GM23248 (cell line): ENCODE measurements at places on chromosomes 11 and 22. TPM values are rescaled to one million over a fixed set of nuclear protein-coding genes. Genes with fewer than 3 reads are reported as not detected.

- no peak for DNase-seq
These were observed 43.9 kb upstream of the ASPHD2 start for GRCh38 chr22:26385164-26385563.

- DNase-seq: no peak
These were observed 632 bp downstream of the KRTAP5-2 start for GRCh38 chr11:1597331-1597993.

DNA sequence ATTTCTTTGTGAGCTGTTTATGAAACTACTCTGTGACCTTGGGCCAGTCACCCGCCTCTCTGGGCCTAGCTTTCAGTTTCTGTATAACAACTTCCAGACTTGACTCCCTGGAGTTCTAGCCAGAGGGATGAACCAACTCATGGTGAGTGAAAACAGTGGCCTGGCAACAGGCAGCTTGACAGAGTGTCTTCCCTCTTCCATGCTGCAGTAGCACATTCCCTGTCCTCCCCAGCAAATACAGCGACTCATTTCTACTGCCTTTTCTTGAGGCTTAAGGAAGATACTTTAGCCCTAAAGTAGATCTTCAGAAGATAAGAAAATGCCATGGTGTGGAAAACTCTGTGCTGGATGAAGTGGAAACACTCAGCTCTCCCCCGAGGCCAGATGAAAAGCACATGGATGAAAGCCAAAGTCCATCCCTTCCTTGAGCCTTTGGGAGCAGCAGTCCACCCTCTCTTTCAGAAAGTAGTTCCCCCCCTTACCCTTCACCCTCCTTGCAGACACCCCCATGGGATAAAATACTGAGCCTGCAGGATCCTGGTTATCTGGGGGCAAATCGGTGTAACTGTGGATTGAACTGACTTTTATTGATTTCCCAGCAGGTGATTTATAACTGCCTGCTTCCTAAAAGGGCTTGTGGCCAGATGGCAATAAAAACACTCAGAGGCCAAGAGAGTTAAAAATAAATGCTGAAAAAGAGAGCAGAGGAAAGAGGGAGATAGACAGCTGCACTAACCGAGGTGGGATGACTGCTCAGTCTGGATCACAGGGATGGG, 24.1 kb downstream of the IRAG1 start:
- peak; percentile 86 for DNase-seq

DNA sequence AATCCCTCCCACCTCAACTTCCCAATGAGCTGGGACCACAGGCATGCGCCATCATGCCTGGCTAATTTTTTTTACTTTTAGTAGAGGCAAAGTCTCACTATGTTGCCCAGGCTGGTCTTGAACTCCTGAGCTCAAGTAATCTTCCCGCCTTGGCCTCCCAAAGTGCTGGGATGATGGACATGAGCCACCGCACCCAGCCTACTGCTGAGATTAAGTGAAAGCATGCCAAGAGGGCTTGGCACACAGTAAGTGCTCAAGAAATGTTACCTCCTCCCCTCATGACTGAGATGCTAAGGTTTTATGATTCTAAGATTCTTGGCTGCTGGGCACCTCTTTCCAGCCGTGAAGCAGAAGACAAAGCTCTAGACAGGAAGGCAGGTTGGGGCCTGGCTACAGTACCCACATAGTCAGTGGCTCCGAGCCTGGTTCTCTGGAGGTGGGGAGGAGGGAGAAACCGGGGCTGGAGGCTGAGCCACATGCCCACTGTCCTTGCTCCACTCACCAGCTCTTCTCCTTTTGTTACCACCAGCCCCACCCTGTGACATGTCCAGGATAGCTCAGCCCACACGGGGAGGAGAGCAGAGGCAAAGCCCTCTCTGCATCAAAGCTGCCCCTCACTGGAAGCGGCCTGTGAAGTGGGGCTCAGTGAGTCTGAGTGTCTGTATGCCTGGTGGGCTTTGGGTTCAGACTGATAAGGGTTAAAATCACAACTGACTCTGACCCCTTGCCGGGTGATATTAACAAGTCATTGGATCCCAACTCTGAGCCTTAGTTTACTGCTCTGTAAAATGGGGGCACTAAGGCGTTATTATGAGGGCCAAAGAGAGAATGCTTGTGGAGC, 12.9 kb downstream of the ARHGEF17 start:
- DNase-seq: peak; percentile 65

Gene DBX1
- not detected in 2 replicates for total RNA-seq

- DNase-seq: no peak
These were observed 256.8 kb downstream of the TBC1D22A start for GRCh38 chr22:47019012-47019790.

DNA sequence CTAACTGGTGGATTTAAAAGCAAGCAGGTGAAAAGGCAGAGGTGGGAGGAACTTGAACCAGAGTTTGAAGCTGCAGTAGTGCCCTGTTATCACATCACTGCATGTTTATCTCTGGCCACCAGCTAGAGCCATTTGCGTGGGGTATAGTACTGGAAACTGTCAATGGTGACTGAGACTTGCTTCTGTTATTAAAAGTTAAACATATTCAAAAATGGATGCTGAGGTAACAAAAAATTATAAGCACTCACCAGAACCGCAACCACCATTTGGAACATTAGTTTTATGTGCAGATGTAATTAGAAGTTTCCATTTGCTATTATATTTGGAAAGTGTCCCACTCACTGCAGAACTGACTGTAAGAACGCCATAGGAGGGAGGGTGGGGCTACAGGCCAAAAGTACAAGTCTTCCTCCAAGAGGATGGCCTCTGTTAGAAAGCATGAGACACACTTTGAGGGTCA, 1.2 kb upstream of the CD59 start:
- DNase-seq: peak; percentile 50

Gene MFRP
- total RNA-seq: 0.13 TPM in 1 of 2 replicates, not detected in the other
